Cerebellar nuclear complex (tissue), 1 donor: ENCODE measurements at places on chromosomes 1 and 21.

DNA sequence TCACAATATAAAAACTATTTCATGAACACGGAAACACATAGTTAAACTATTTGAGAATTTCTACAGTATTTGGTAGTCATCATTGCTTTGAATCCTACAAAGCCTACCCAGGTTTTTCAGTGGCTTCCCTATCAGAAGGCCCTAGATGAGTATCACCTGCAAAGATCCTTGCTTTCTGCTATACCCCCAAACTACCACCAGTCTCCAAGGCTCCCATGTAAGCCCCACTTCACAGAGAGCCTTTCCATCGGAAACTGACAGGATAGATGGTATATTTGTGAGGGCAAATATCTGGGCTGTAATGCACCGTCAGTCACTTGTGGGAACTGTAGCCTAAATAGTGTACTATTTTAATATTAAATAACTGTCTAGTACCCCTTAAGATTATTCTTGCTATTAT, 674.3 kb downstream of the BRINP3 start:
- no peak for DNase-seq

- DNase-seq = no peak
Observed at GRCh38 chr1:9942399-9942938, 722 bp downstream of the LZIC start.

GRCh38 chr1:201894343-201895119, 5.8 kb downstream of the SHISA4 start:
- DNase-seq = no peak

- no peak for DNase-seq
Observed at GRCh38 chr1:156616463-156616862, 2.8 kb upstream of the HAPLN2 start.

- DNase-seq = no peak
Observed at GRCh38 chr1:84870591-84870990, 22.4 kb downstream of the LPAR3 start.

DNA sequence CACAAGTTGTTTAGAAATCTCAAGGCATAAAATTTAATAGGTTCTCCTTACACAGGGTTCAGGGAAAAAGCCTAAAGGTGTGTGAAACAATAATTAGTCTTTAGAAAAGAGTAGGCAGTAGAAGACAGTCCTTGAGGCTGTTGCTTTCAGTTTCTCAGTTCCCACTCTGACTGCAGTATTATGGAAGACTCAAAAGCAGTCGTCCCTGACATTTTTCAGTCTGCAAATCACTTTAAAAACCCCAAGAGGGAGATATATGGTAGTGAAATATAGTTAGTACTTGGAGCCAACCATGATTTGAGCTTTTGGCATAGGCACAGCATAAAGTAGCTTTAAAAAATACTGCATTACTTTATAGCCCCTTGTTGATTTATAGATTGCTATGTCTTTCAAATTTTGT, 299.7 kb downstream of the OLFM3 start:
- no peak for DNase-seq

- no peak for DNase-seq
Observed at GRCh38 chr1:71521655-71522264, 440.9 kb upstream of the ZRANB2 start.

DNA sequence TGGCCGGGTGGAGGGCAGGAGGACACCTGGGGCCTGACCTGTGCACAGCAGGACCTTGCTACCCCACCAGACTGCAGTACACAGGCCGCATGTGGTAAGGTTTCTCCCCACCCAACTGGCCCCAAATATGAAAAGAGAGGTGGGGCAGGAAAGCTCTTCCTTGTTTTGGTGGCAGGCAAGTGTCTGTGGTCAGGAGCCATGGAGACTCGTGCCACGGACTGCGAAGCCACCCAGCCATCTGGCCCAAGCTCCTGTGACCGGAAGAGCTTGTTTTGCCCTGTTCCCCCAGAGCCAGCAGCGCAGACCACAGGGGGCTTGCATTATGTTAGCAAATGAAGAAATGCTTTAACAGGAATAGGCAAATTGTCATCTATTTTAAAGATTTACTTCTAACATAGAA, 54.9 kb downstream of the OLIG1 start:
- no peak for DNase-seq

- no peak for DNase-seq
Observed at GRCh38 chr21:44444286-44444931, 10.9 kb upstream of the LRRC3 start.

GRCh38 chr1:111867868-111868440, 112.3 kb downstream of the DDX20 start:
- peak; percentile 30 for DNase-seq

- DNase-seq = no peak
Observed at GRCh38 chr1:210298936-210299335, 29.8 kb upstream of the HHAT start.

DNA sequence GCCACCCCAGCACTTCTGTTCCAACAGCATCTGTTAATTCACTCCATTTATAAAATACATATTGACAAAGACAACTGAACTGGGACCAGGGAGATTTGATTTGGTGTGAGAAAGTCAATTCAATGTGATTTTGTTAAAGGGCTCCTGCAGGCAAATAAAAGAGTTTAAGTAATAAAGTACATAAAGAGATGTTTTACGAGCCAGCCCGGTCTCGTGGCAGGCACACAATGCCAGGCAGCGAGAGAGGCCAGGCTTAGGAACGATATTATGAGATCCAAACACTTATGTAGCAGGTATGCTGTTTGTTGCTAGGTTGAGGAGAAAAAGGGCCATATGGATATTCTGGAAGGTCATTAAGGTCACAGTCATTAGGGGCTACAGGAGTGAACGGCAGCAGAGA, 227.1 kb downstream of the KCTD3 start:
- no peak for DNase-seq

- no peak for DNase-seq
Observed at GRCh38 chr1:225250432-225250831, 177.4 kb downstream of the LBR start.

DNA sequence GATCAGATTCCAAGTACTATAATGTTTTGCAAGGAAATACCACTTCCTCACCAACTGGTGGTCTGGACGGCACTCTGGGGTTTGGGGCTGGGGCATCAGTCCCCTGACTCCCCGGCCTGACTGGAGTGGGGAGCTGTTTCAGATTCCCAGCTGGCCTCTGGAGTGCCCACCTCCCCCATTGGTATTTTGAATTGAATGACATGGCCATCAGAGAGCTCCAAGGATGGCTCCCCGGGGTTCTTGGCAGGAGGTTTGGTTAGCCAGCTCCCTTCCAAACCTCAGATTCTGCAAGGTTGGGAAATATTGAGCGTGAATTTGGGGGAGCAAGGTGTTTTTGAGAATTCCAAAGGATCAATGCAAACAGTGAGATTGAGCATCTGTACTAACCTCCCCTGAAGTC, 2.2 kb upstream of the INAVA start:
- DNase-seq = no peak

DNA sequence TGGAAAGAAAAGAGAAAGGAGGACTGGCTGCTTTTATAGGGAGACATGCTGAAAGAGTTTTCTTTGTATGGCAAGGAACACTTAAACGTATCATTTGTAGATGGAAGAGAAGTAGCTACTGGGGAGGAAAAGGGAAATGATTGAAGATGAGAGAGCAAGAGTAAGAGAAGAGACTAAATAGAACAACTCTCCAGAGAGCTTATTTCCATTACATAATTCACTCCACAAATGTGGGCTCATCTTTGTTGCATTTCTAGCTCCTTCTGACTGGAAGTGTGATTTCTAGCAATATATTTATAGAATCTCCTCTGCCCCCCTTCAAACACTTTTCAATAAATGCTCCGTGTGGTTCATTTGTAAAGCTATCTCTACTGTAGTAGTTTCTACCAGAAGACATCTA, 71.0 kb downstream of the ST6GALNAC5 start:
- no peak for DNase-seq
